ENCODE measurements at places on chromosomes 6 and 20.

DNA sequence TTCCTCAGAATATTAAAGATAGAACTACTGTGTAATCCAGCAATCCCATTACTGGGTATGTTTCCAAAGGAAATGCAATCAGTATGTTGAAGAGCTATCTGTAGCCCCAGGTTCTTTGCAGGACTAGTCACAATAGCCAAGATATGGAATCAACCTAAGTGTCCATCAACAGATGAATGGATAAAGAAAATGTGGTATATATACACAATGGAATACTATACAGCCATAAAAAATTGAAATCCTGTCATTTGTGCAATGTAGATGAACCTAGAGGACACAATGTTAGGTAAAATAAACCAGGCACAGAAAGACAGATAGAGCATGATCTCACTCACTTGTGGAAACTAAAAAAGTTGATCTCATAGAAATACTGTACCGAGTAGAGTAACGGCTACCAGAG, 306.0 kb upstream of the MARCKS start:
- DNase-seq: no peak

- DNase-seq: no peak
Measured at GRCh38 chr6:122571888-122572287, 38.3 kb upstream of the PKIB start.

DNA sequence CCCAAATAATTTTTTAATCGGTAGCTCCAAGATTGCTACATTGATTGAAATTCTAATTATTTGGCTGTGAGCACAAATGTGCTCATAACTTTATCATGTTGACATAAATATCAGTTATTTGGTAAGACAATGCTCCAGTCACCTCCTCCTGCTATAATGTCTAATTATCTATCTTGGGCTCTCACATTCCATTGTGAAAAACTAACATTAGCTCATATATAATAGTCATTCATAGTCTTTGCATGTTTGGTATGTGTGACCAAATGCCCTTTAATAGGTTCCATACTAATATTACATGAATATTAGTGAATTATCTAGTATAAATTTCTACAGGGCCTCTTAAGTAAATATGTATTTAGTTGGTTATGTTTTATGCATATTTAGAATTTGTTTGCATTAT, 185.6 kb upstream of the MCHR2 start:
- DNase-seq: no peak

- peak; percentile 53 for DNase-seq
Measured at GRCh38 chr6:44151348-44152108, 7.1 kb upstream of the CAPN11 start.

- DNase-seq: peak; percentile 67
Measured at GRCh38 chr20:38805502-38805957, at the start of gene PPP1R16B. Gene PPP1R16B (plus strand): TSS chr20:38805697. CDS start chr20:38835926, 30,229 bp downstream.

GRCh38 chr6:39754514-39755115, 29.4 kb upstream of the KIF6 start:
- no peak for DNase-seq

DNA sequence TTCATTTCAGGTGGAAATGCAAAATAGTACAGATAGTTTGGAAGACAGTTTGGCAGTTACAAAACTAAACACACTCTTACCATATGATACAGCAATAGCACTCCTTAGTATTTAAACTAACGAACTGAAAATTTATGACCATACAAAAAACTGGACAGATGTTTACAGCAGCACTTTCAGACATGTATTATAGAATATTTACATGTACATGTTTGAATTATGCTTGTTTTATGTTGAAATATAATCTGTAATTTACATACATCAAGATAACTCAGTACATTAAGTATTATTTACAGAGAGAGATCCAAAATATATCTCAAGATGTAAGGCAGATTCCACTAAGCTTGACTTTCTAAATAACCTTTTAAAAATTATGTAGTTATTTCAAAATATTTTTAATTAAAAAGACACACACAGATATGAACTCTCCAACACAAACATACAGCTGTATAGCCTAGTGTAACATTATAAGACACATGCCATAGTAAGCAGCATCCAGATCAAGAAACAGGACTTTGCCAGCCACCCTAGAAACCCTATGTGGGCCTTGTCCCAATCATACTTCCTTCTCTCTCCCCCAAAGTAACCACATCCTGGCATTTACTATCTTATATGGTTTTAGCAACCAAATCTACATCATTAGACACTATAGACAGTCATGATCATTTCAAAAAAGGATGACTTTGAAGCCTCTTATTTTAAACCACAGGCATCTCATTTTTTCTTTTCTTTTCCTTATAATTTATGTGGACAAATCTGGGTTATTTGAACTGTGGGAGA, 82.2 kb downstream of the MAN1A1 start:
- no peak for DNase-seq

- no peak for DNase-seq
Measured at GRCh38 chr6:44268095-44268628, 2.1 kb upstream of the TMEM151B start.

DNA sequence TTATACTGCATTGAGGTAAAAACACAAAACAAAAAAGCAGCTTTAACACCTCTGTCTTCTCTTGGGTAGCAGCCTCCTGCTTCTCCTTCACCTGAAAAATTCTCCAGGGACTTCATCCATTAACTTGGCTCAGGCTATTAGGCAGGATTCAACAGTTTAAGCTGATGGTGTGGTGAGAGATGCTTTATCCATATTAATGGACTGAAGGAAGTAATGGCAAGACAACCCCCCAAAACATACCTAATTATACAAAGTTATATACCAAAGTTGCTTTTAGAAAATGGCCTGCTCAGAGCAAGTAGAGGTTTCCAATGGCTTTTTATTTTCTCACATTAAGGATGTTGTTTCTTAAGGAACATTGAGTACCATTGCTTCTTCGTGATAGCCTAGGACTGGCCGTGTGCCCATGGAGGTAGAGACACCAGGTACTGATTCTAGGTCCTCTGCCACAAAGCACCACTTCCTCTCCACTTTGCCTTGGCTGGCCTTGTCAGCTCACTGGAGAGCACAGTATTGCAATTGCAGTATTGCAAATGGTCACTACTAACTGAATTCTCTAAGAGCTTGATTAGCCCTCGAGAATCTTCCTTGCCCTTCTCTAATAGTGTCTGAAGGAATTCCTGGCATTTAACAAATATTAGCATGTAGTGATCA, 7.3 kb downstream of the EDN1 start:
- no peak for DNase-seq

GRCh38 chr6:44438827-44439226, 51.3 kb downstream of the CDC5L start:
- no peak for DNase-seq

- no peak for DNase-seq
Measured at GRCh38 chr20:46427384-46427783, 21.0 kb upstream of the ELMO2 start.

DNA sequence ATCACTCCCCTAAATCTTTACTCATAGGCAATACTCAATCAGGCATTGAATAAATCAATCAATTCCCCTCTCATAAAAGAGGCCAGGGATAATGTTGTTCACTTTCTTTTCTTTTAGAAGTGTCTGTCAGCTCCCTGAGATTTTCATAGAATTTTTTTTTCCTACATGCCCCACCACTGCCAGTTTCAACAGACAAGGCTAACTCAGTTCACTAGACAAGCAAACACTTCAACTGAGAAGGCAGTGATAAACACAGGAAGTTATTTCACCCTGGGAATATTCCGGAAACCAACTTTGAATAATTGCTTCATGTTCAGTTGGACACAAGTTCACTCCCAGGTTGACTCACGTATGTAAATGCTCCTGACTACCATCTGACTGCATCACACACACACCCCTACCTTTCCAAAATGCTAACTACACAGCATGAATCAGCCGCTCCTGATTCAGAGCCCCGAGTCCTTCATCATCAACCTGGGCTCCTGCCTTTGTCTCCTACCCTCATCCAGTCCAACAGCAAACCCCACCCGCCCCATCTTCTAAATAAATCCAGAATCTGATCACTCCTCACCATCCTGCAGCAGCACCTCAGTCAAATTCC, 143.9 kb downstream of the BCAS1 start:
- DNase-seq: no peak

DNA sequence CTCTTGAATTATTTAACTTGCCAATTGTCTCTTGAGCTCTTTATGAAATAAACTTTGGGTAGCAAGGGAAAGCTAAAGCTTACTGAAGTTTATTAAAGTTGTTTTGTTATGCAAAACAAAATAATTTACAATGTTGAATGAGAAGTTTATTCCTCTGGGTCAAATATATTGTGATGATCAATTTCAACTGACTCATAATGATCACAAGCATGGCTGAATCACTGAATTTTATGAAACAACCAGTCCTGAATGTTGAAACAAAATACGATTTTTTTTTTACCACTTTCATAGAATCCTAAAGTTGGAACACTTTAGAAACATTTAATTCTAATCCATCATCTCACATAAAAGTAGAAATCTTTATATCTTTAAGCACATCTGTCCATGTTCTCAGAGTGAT, 110.3 kb downstream of the RWDD2A start:
- no peak for DNase-seq

DNA sequence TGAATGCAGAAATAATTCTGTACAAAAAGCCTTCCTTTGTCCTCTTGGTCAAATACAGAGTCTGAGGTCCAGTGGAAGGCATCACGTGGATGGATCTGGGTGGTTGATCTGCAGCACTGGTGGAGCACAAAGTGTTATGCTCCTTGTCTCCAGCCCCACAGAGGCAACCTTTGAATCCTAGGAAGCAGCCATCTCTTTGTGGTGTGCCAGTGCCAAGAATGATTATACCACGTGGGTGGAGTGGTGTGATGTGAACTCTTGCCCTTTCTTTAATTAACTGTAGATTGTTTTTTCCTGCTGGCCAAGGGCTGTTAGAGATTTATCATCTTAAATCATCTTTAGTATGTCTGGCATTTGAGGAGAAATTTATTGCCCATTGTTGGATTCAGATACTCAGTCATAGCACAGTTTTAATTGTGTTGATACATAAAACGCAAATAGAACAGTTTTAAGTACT, 31.1 kb downstream of the NCOA7 start:
- no peak for DNase-seq

- no peak for DNase-seq
Measured at GRCh38 chr6:41522780-41523548, 23.2 kb upstream of the FOXP4 start.

GRCh38 chr6:153941768-153942167, 97.3 kb upstream of the OPRM1 start:
- no peak for DNase-seq

DNA sequence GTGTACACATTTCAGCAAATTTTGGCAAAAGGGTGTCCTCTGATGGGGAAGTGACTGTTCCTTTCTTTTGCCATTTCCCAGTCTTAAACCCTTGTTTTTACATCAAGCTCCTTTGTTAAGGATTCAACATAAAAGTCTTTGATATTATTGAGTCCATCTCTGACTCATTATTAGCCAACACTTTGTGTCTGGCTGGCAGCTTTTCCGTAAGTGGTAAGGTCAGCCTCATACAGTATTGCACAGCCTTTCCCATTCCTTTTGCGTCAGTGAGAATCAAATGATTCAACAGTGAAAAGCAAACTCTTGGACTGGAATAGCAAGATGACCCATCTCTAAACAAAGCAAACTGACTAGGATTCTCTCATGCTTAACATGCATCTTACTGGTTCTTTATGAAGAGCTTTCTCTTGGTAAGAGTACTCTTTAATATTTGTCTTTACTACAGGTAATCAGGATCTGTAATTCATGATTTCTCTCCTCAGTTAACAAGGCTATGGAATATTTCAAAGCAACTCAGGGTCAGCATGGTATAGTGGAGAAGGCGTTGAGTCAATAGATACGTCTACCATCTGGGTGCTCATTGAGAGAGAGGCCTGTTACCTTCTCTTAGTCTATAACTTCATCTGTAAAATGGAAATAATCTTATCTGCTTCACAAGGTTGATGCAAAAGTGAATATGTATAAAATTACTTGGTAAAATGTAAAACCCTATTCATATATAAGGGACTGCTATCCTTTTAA, 183.6 kb downstream of the PRL start:
- no peak for DNase-seq

DNA sequence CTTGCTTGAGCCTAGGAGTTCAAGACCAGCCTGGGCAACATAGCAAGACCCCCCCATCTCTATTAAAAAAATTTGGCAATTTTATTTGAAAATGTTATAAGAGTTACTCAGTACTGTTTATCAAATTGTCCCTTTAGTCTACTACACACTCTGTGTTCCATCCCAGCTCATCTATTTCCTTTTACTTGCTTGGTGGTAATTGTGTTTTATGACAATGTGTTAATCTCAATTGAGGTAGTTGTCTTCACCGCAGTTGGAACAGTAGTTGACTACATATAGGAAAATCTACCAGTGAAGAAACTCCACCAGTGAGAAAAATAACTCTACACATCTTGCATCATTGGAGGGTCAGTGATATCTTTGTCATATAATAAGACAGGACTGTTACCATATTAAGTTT, 8.0 kb downstream of the NCOA3 start:
- DNase-seq: no peak

GRCh38 chr6:52426667-52427066, 6.5 kb downstream of the EFHC1 start:
- DNase-seq: no peak

DNA sequence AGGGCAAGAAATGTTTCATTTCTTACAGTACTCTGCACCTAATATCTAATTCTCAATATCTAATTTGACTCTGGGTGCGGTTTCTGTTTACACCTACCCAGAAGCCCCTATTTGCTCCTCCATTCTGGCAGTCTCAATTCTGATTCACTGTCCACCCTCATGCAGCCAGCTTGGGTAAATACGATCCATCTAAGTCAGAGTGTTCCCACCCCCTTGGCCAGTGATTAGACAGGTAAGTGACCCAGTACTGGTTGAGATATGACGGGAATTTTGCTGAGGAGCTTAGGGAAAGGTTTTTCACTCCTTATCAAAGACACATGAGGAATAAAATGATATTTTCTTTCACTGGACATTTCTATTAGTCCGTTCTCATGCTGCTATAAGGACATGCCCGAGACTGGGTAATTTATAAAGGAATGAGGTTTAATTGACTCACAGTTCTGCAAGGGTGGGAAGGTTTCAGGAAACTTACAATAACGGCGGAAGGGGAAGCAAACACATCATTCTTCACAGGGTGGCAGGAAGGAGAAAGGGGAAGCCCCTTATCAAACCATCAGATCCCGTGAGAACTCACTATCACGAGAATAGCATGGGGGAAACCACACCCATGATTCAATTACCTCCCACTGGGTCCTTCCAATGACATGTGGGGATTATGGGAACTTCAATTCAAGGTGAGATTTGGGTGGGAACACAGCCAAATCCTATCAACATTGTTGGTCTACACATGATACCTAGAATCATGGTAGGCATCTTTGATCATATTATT, 29.4 kb downstream of the GLO1 start:
- DNase-seq: no peak

GRCh38 chr6:39076623-39077535, 28.3 kb downstream of the GLP1R start:
- DNase-seq: no peak

All from T-helper 22 cell (primary cell).